EH (cell line): ENCODE measurements at places on chromosomes 7 and 10.

DNA sequence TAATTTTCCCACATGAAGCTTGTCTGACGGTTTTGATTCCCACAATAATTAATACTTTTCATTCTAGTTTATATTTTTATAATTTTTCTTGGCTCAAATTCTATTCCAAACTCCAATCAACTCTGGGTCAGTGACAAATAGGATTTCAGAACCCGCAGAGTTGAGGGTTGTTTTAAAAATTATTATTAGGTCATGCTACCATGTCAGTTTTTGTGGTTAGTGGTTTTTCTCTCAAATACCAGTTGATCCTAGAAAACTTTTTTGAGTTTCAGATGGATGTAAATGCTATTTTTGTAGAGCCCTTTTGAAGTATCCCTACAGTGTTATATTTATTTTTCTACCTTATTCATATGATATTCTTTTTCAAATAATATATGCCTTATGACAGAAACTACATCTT lies 237.4 kb downstream of the SEMA3D start:
- DNase-seq: no peak

- peak; percentile 3 for DNase-seq
Measured at GRCh38 chr10:114208351-114208750, 29.2 kb downstream of the TDRD1 start.

GRCh38 chr7:129163875-129164544 lies 19.5 kb downstream of the TSPAN33 start:
- peak; percentile 66 for DNase-seq

- no peak for DNase-seq
Measured at GRCh38 chr10:11404901-11405300, 206.5 kb downstream of the USP6NL start.

DNA sequence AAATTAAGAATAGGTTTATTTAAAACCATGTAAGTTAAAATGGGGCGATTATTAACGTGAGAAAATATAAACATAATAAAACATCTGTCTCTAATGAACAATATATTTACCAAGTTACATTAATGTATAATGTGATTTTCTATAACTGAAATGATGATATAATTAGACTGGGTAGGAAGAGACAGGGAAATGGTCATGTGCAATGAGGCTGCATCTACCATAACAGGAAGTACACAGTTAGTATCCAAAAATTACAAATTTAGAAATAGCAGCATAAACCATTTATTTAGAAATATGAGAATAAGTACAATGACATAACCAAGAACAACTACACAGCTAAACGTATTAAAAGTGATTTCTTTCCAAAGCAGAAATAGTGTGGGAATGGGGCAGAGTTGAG lies 25.8 kb upstream of the BET1 start:
- DNase-seq: no peak

- DNase-seq: no peak
Measured at GRCh38 chr10:23364378-23364777, 19.8 kb upstream of the C10orf67 start.

GRCh38 chr10:130226012-130226411 lies 89.8 kb downstream of the GLRX3 start:
- no peak for DNase-seq

DNA sequence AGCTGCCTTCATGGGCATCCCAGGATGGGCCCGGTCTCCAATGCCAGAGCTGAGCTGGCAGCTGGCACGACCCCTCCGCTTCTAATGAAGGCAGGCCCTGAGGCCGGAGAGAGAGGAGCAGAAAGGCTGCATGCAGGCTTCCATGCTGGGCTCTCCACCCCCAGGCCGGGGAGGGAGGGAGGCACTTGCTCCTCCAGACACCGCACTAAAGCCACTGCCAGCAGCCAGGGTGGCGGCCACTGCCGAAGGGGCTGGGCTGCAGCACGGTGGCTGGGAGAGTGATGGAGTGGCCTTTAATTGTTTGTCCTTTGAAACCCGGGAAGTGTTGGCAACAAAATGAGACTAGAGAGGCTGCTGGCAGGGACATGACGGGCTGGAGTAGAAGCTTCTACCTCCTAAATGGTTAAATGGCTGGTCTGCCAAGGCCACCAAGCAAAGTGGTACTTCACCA lies 236.5 kb downstream of the SKAP2 start:
- no peak for DNase-seq

- DNase-seq: no peak
Measured at GRCh38 chr7:127550247-127550646, 35.1 kb downstream of the GCC1 start.

GRCh38 chr7:22885797-22886261 lies 63.2 kb upstream of the TOMM7 start:
- DNase-seq: peak; percentile 49

DNA sequence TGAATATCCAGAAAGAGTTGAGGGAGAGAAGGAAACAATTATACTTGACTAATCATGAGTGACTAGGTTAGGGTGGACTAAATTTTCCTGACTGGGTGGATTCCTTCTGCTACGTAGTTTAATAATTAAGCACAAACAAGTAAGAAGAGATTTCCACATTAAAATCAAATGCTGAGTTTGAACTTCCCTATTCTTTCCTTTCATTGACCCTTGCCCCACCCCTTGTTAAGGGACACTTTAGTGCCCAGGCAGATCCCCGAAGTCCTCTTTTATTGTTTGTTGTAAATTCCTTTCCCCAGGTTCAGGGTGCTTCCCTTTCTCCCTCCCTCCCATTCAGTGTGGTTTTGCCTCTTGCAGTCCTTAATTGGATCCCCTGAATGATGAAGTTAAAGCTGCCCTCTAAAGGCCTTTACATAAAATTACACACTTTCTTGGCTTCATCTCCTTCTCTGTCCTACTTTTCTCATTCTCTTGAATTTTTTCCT lies 8.8 kb upstream of the SPAM1 start:
- DNase-seq: peak; percentile 0

DNA sequence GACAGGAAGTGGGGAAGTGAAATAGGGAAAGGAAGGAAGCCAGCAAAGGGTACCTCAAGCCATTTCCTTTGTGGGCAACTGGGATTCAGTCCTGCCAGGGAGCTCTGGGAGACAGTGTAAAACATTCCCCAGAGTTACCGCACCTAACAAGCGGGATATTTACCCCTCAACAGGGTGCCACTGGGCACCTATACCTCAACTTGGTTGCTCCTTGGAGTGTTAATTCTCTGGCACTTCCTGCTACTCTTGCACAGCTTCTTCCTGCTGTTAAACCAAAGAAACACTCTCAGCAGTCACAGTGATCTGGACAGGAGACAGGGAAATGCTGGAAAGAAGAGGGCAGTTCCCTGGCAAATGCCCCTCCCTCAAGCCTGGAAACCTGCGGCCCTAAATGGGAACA lies 151.3 kb downstream of the REEP3 start:
- DNase-seq: no peak

- DNase-seq: no peak
Measured at GRCh38 chr7:37577412-37577811, 106.2 kb upstream of the GPR141 start.

DNA sequence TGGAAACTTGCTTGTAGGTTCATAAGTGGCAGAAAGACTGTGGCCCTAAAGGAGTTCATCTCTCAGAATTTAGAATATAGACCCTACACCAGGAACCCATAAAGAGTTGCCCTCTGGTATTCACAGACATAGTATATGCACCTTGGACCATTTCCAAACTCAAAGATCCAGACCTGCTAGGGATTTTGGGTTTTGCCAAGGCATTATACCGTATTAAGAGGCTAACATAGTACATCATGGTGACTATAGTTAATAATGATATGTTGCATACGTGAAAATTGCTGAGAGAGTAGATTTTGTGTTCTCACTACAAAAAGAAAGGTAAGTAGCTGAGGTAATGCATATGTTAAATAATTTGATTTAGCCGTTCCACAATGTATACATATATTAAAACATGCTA lies 13.9 kb downstream of the IFIT3 start:
- DNase-seq: no peak

- peak; percentile 43 for DNase-seq
Measured at GRCh38 chr7:18345641-18346234, 149.8 kb upstream of the HDAC9 start.

DNA sequence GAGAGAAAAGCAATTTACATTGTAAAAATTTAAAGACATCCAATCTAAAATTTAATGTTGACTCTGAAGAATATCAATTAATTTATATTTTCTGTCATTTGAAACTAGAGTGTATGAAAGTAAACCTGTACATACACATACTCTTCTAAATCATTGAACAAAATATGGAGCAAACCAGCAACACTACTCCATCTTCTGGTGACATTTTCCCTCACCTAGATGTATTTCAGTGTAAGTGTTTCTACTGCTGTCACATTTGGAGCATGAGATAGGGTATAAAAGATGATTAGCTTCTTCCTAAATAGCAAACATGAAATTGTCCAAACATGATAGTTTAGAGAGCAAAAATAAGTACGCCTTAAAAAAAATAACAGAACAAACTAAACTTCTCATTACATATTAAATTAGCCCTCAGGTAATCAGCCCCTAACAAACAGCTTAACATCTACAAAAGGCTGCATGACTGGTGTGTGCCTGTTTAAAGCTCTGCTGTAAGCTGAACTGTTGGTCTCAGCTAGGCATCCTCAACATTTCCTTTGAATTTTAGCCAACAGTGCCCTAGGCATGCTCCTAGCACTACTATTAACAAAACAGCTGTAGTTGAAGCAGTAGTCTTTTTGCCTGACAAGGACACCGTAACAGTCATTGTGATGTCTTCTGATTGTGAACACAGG lies 189.8 kb downstream of the CTNNA3 start:
- no peak for DNase-seq

DNA sequence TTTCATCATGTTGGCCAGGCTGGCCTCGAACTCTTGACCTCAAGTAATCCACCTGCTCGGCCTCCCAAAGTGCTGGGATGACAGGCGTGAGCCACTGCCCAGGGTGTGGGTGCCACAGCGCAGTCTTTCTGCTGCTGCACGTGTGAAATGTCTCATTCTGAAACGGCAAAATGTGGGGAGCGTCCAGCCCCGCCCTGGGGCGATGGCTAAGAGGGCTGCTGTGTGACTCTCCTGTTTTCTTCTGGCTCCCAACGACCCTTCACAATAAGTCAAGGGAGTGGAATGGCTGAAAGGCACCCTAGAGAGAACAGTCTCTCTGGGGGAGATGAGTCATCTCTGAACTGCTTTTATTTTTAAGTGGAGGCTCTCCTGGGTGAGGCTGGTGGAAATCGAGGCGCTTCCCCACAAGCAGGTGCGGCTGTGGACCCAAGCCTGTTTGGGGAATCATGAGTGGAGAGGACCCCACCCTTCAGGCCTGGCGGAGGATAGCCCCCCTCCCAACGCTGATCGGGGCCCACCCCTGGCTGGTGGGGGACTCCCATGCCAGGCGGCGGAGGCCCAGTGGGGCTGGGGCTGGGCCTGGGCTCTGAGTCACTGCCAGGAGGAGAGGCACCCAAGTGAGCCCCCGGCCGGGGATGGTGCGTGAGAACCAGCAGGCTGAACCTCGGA lies 18.0 kb downstream of the ADAP1 start:
- DNase-seq: peak; percentile 51

GRCh38 chr10:14603534-14604102 lies 171.1 kb downstream of the FAM107B start:
- DNase-seq: peak; percentile 30

DNA sequence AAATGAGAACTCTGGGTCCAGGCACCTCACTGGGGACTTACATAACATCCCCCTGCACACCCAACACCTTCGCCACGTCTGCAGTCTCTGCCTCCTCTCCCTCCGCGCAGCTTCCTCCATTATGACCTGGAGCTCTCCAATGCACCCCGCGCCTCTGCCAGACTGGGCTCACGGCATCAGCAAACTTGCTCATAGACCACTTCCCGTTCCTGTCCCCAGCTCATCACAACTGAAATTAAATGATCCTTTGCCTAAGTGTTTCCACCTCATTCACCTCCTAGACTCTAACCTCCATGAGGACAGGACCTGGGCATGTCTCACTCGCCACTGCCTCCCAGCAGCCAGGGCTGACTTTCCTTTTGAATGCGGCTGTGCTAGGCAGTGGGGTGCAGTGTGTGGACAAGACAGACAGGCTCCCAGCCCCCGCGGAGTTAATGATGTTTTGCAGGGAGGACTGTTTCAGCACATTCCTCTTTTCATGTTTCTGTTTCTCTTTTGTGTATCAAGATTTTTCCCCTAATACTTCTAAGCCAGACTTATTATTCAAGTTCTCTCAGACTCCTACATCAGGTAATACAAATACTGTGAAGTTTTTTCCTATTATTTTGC lies 18.8 kb downstream of the CHST15 start:
- DNase-seq: no peak

- no peak for DNase-seq
Measured at GRCh38 chr7:103093429-103093828, 18.5 kb downstream of the ARMC10 start.

DNA sequence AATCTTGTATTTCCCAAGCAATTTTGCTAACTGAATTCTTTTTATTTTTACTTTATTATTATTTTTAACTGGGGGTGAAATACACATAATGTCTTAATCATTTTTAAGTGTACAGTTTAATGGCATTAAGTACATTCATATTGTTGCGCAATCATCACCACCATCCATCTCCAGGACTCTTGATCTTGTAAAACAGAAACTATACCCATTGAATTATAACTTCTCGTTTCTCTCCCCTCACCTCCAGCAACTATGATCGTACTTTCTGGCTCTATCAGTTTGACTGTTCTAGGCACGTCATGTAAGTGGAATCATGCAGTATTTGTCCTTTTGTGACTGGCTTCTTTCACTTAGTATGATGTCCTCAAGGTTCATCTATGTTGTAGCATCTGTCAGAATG lies 108.8 kb downstream of the ARL5B start:
- no peak for DNase-seq

DNA sequence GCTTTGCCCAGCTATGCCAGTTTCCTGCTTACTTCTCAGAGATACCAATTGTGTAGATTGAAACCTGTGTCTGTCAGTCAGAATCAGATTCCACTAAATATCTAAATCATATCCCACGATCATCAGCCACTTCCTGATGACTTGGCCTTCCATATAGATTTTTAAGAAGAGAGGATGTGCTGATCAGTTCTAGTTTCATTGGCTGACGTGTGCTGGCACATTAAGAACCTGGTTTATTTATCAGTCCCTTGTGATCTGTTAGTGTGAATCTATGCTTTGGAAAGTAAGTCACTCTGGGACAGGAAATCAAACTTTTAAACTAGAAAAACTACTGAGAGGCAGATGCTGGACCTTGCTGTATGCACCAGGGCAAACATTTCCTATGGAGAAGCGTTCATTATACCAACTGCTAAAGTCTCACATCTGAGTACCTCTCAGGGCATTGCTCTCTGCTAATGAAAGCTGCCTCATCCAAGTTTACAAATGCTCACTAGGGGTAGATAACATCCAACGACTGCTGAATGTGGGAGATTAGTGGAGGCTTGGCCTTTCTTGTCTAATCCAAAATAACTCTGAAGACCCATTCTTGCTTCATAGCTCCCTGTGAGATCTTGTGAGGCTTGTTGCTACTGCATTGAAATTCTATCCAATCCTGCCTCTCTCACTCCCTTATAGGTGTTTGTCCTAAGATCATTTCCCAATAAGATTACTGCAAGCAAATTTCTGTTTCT lies 109.1 kb downstream of the ARL4A start:
- no peak for DNase-seq

- peak; percentile 38 for DNase-seq
Measured at GRCh38 chr7:27316311-27316710, 73.7 kb downstream of the EVX1 start.

DNA sequence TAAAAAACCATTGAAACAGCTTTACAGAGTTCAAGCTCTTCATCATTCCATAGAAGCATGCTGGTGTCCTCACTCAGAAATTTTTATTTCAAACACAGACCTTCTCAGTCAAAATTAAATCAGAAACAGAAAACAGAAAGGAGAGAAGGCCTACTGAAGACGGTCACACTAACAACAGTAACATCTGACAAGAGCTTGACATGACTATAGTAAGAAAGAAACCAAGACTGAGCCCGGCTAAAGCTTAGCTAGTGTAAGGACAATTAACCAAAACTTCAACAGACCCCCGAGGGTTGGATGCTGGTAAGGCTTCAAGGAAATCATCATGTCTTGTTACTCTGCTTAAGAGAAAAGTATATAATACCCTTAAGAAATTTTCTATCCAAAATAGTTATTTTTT lies 38.6 kb downstream of the MTPN start:
- DNase-seq: no peak
